Pulmonary artery endothelial cell (primary cell): ENCODE measurements at places on chromosomes 2 and 18. TPM values are rescaled to one million over a fixed set of nuclear protein-coding genes. Genes with fewer than 3 reads are reported as not detected.

ANKRD30B gene
- not detected in 2 replicates for total RNA-seq

BUB1 gene
- total RNA-seq = 27.7 and 101 TPM in 2 replicates

TDRD15 gene
- total RNA-seq = not detected in 2 replicates

EVA1A gene
- total RNA-seq = 110 and 149 TPM in 2 replicates

MRPL19 gene
- 46.0 and 58.1 TPM in 2 replicates for total RNA-seq

MPP4 gene
- total RNA-seq = 9.0 TPM in 2 replicates

DNA sequence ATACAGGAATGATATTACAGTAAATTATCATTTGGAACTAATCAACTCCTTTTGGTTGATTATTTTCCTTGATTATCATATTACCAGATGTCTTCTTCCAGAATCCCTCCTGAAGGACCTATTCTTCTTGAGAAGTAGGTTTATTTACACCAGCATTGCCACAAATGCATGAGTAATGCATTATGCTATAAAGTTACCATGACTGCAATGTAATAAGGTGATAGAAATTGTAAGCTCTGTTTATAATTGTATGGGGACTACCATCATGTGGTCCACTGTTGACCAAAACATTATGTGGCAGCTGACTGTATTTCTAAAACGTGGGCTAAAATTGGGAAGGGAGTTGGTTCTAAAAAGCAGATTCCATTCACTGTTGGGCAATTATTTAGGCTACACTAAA, 602.2 kb downstream of the NYAP2 start:
- no peak for DNase-seq

- DNase-seq = no peak
Observed at GRCh38 chr2:241052677-241053360, 49.3 kb downstream of the MTERF4 start.

- DNase-seq = no peak
Observed at GRCh38 chr2:200254773-200255172, 51.7 kb upstream of the SPATS2L start.

GRCh38 chr2:111157071-111157661, 36.5 kb downstream of the BCL2L11 start:
- DNase-seq = no peak

DNA sequence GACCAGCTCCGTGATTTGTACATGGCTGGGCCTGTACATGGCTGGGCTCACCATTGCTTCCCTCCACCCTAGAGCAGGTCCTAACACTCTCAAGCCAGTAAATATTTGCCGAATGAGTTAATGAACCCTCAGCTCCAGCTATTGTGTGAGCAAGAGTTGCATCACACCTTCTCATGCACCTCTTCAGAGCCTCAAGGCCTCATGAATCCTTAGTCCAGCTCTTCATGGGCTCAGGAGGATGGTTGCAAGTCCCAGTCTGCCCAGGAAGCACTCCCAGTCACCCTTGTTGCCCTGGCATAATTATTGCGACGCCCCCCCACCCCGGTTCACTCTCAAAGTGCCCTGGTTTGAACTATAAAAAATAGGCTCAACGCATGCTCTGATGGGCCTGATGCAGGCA, 30.1 kb upstream of the GNAL start:
- DNase-seq = no peak

- DNase-seq = no peak
Observed at GRCh38 chr2:81976998-81977397, 1672.4 kb upstream of the LRRTM1 start.

- no peak for DNase-seq
Observed at GRCh38 chr2:114119862-114120261, 230.0 kb downstream of the ACTR3 start.

- no peak for DNase-seq
Observed at GRCh38 chr2:8602809-8603208, 79.0 kb upstream of the ID2 start.

DNA sequence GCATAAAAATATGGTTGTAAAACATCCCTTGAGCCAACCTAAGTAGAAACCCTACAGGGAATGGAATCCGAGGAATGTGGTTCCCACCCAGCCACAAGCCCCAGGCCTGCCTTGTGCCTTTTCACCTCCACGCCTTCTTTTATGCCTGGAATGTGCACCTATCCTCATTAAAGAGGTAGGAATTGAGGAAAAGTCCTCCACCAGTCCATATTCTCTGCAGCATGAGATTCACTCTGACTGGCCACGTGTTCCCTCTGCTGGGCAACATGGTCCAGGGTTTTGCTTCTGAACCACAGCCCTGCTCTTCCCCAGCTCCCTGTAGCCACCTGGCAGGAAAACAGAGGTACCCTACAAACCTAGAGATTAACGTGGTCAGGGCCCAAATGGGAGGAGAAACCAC, 787.9 kb upstream of the RAB6C start:
- no peak for DNase-seq

GRCh38 chr2:127607399-127607908, 38.5 kb upstream of the GPR17 start:
- no peak for DNase-seq
